Lung (tissue), 17 donors: ENCODE measurements at places on chromosomes 7 and 10. TPM values are rescaled to one million over a fixed set of nuclear protein-coding genes. Genes with fewer than 3 reads are reported as not detected.

GRCh38 chr7:1288390-1288995 lies 55.8 kb downstream of the UNCX start:
- no peak for DNase-seq
- H3K4me3 ChIP-seq, result no peak overlapping the region
- H3K27me3 ChIP-seq, result peaks cover 2% of the 10 kb centered on the region
- H3K4me1 ChIP-seq, result peaks cover 33% of the 10 kb centered on the region
- no peaks in the 10 kb centered on the region for H3K36me3 ChIP-seq

GRCh38 chr10:69172241-69172982 lies 7.6 kb upstream of the SUPV3L1 start:
- peaks cover 6% of the 10 kb centered on the region for H3K36me3 ChIP-seq
- no peak for DNase-seq
- no peak overlapping the region for H3K4me3 ChIP-seq
- no peaks in the 10 kb centered on the region for H3K27me3 ChIP-seq
- H3K4me1 ChIP-seq, result no peaks in the 10 kb centered on the region

GRCh38 chr7:105149827-105150226 lies 135.8 kb downstream of the KMT2E start:
- no peak overlapping the region for H3K27ac ChIP-seq
- H3K27me3 ChIP-seq, result no peaks in the 10 kb centered on the region
- no peak overlapping the region for H3K4me3 ChIP-seq
- no peaks in the 10 kb centered on the region for H3K4me1 ChIP-seq
- peaks cover 4% of the 10 kb centered on the region for H3K36me3 ChIP-seq

SYT15 gene
- 53.5 TPM for total RNA-seq

AGAP4 gene
- total RNA-seq, result 16.6 TPM
